ENCODE measurements at places on chromosomes 2 and 18. TPM values are rescaled to one million over a fixed set of nuclear protein-coding genes. Genes with fewer than 3 reads are reported as not detected.

The ARHGAP25 gene
- 0.79 TPM for total RNA-seq

The EVX2 gene
- not detected for total RNA-seq

The KANSL3 gene
- 34.6 TPM for total RNA-seq

The DPY30 gene
- 79.3 TPM for total RNA-seq

The REG1B gene
- total RNA-seq = not detected

The ACADL gene
- total RNA-seq = 0.22 TPM

The NYAP2 gene
- not detected for total RNA-seq

The ALPI gene
- total RNA-seq = not detected

The TBR1 gene
- total RNA-seq = not detected

The GPR45 gene
- not detected for total RNA-seq
